Neural crest cell (in vitro differentiated cells): ENCODE measurements at places on chromosomes 4 and X.

- no peak for DNase-seq
Measured at GRCh38 chr4:13364172-13364571, 120.0 kb downstream of the RAB28 start.

DNA sequence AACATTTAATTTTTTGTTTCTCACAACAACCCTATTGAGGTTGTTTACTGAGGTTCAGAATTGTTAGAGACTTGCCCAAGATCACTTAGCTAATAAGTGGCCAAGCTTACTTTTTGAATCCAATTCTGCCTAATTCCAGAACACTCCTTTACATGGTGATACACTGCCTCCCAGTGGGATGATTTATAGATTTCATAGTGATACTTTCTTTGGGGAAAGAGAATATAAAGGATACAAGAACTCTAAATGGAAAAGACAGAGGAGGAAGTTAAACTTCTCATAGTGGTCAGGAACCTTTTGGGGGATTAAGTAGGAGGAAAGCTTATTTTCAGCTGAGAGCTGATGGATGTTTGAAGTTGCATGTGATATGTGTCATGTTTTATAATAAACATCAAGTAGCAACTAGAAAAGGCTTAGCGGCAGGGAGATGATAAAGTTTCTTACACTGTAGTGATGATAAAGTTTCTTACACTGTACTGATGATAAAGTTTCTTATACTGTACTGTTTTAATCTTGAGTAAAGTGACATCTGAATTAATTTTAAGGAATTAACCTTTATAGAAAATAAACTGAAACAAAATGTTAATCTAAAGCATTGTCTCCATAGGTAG is 15.3 kb downstream of the STAG2 start:
- DNase-seq, result no peak

DNA sequence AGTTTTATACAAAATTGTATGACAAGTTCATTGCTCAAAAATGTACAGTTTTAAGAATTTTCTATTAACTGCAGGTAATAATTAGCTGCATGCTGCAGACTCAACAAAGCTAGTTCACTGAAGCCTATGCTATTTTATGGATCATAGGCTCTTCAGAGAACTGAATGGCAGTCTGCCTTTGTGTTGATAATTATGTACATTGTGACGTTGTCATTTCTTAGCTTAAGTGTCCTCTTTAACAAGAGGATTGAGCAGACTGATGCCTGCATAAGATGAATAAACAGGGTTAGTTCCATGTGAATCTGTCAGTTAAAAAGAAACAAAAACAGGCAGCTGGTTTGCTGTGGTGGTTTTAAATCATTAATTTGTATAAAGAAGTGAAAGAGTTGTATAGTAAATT is 131.0 kb downstream of the TET2 start:
- DNase-seq, result no peak

DNA sequence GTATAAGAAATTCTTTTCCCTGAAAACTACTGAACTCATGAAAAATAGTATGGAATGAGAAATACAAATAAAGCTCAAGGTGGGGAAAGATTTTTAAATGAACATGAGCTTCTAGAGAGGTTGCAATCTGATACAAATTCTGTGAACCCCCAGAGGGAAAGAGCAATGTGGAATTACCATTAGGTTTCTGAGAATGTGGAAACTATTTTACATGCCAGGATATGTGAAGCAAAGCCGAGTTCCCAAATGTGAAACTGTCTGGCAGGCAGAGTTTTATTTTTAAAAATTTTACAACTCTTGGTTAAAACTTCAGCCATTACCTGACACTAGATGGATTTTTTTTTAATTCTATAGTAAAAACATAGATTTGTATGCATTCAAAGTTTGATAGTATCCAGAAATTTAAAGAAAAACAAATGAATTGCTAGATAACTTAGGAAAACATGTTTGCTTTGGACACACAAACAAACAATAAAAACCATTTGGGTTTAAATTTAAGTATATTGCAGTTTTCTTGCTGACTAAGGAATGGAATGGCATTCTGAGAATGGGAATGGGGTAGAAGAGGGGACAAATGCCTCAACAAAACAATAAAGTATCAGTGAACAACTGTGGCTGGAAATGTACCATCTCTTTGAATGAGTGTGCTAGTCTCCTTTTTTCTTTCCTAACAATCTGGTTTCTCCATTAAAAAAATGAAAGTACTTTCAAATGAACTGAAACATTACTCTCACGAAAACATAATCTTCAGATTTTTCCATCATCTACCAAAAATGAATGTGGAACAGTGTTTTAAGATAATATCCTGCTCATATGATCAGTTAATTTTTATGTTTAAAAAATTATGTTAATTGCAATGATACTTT is 99.6 kb downstream of the PCDH18 start:
- no peak for DNase-seq

GRCh38 chr4:176504118-176504517 is 184.4 kb downstream of the SPCS3 start:
- no peak for DNase-seq

DNA sequence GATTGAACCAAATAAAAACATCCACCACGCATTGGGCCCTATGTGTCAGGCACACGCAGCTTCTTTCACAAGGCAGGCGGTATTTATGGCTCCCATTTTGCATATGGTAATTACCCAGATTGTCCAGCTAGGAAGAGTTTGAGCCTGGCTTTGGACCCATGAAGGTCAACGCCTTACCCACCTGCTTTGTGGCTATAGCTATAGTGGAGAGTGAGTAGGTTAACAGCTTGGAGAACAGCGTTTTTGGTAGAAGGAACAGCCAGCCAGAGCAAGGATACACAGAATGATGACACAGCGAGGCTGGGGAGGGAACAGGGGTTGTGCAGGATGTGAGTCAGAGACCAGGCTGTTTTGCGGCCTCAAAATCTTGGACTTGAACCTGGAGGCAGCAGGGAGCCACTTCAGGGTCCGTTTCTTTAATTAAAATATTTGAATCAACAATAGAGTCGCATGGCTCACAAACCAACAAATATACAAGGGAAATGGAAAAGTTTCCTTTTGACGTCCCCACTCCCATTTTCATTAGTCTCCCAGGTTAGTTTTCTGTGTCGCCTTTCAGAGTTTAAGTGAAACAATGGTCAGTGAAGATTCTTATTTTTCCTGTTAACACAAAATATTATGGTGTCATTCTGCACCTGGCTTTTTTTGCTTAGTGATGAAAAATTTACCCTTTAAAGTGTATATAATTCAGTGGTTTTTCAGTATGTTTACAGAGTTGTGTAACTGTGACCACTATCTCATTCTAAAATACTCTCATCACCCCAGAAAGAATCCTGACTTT is 118.2 kb upstream of the STX18 start:
- no peak for DNase-seq

DNA sequence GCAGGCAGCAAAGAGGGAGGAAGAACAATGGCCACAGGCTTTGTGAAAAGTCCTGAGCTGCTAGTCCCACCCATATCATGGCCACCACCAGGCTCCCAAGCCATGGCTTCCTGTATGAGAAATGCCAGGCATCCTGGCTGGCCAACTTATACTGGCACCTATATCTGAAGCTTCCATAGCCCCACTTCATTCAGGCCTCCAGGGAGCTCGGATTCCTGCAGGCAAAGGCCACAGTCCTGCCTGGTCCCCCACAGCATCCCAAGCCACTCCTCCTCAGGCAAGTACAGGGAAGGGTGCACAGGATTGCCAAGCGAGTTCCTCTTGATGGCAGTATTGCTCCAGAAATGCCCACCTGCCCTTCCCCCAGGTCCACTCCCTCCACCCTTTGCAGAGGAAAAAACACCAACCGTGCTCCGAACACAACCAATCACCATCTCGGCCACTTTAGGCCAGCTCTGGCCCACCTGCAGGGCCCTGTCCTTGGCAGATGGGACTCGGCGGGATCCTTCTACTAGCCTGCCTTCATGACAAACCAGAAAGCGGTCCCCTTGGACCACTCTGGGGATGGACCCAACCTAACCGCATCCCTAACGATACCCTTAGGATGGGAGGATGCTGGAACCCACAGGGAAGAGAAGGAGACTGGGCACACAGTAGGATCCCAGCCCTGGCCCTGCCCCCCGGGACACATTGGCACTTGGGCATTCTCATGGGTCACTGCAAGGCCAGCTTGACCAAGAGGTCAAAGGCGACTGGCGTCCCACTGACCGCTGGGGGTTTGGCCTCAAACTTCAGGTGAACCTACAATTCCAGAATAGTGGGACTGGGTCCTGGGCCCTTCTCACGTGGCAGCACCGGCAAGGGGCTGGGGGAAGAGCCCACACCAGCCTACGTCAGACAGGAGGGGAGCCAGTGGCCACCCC is 220.4 kb upstream of the AGTR2 start:
- DNase-seq, result no peak

GRCh38 chrX:108557580-108557979 is 117.9 kb downstream of the COL4A5 start:
- no peak for DNase-seq

DNA sequence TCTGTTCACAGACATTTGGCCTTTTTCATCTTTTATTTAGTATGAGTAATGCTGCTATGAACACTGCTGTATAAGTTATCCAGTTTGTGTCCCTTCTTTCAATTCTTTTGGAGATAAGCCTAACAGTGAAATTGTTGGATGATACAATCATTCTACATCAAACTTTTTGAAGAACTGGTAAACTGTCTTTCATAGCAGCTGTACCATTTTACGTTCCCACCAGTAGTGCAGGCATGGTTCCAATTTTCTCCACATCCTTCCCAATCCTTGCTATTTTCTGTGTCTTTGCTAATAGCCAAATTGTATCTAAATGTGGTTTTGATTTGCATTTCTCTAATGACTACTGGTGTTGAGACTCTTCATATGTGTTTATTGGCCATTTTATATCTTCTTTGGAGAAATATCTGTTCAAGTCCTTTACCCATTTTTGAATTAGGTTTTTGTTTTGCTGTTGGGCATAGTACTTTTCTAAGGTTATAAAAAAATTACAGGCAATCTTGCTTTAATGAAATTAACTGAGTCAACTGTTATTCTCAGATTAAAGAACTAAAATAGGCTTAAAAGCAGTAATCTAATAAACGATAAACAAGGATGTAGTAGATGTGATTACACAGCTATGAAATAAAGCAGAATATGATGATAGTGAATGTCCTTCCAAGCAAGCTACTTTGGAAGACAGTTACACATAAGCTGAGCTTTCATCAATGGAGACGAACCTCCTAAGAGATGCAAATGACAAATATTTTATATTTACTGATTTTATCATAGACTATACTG is 57.2 kb downstream of the FBXW7 start:
- no peak for DNase-seq

- DNase-seq, result no peak
Measured at GRCh38 chr4:24024605-24025004, 134.8 kb upstream of the PPARGC1A start.

DNA sequence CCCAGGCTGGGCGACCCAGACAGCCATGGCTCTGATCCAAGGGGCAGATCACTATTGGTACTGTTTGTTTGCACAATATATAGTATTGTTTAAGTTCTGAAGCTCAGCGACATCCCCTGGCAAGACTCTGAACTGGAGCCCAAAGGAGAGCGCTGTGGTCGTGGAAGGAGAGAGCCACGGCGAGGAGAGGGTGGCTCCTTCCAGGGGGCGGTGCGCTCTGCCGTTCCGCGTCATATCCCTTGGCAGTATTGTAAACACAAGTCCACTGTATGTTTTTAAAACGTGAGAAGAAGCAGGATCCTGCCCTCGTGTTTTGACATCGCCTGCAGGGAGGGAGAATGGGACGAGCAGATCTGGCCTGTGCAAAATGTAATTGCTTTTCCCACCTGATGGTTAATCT is 185.5 kb downstream of the RAB28 start:
- no peak for DNase-seq

- DNase-seq, result no peak
Measured at GRCh38 chr4:110877778-110878370, 255.0 kb upstream of the PITX2 start.

- DNase-seq, result no peak
Measured at GRCh38 chrX:44035571-44035970, 62.4 kb upstream of the NDP start.

- peak; percentile 33 for DNase-seq
Measured at GRCh38 chrX:6227453-6227835, 1.2 kb downstream of the NLGN4X start.

DNA sequence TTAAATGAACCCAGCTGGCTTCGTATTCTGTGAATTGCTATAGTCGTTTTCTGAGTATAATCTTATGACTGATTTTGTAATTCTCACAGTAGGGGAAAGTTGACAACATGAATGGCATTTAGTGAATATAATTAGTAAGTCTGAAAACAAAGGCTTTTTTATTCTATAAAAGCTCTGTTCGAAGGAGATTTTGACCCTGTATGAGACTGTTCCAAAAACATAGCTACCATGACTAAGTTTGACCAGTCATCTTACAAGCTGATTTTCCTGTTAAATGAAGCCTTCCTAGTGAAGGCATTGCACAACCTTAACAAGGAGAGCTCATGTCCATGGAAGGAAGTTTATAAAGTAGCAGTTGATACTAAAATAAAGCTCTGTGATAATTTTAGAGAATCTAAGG is 242.3 kb downstream of the RPA4 start:
- DNase-seq, result no peak

DNA sequence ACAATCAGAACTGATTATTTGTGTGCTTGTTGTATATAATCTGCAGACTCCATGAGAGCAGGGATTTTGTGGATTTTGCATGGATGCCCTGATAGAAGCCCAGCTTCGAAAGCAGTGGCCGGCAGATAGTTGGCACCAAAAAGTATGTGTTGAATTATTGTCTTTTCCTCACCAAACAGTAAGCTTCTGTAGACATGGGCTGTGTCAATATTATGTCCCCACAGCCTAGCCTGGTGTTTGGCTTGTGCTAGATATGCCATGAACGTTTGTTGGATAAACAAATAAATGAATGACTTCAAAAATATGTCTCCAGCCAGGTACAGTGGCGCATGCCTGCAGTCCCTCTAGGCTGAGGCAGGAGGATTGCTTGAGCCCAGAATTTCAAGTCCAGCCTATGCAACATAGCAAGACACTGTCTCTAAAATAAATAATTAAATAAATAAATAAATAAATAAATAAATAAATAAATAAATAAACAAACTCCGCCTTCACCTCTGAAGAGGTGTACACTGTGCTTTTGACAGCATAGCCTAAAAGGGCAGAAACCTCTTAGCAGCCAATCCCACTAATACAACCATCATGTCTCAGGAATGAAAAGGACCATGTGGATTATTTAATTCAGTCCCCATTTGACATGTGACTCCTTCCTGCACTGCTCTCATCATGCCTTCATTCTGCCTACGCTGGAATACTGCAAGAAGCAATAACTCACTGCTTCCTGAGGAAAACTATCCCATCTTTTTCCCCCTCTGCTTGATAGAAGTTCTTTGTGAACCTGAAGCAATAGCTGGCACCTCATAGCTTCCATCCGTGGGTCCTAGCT is 335.2 kb downstream of the FBXW7 start:
- no peak for DNase-seq

DNA sequence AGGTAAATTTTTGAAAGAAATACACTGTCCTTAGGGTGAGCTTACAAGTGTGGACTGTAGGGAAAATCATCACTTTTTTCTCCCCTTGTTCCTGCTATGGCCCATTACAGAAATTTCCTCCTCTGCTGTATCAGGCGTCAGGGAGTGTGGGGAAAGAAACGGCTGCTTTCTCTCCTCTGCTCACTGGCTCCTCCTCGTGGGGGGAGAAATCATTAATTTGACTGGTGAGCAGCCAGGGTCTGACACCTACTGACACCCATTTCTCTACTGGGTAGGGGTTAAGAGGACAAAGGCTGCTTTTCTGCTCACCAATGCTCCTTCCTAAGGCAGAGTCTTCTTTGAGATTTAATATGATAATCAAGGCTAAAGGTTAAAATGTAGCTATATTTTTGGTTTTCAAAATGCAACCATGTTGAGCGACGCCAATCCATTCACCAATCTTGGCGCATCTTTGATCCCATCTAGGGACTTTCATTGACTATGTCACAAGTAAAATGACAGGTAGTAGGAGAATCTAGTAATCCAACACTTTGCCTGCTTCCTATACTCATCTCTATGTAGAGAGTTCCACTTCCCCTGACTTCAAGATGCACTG is 25.1 kb downstream of the SETD7 start:
- DNase-seq, result peak; percentile 77
